Epithelial cell of proximal tubule (primary cell): ENCODE measurements at places on chromosomes 4 and X.

DNA sequence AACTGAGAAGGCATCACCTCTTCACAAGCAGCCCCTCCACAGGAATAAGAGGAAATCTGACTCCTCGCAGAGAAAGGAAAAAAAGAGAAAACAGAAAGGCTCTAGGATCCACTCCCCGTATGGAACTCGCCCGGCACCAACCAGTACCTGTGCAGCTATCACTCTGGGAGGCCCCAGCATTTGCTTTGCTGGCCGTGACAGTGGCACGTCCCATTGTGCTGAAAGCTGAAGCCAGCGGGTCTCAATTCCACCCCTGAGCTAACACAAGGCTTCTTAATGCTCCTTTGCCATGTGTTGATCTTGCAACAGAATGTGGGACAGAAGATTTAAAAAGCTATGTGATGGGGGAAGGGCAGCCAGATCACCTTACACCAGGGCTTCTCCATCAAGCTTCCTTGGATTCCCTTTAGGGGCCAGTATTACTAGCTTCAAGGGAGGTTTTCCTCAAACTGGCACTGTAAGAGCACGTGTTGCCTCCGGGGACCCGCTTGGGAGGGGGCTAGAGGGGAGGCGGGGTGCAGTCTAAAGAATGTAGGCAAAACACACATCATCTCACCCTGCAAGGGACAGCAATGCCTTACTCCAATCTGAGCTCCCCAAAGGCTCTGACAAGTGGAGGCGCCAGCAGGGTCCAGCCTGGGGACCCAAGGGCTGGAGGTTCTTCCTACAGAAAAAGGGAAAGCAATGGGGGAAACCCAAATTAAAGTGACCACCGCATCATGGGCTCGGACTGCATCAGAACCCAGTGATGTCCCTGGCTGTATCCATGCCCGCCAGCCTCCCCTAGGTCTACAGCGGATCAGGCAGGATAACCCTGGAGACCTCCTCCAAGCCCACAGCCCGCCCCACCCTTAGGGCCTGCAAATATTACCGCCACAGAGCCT is 1.2 kb downstream of the USP46 start:
- DNase-seq, result no peak

- DNase-seq, result no peak
These were observed 10.3 kb upstream of the CENPU start for GRCh38 chr4:184744236-184744635.

GRCh38 chr4:183343730-183344129 is 21.5 kb upstream of the CLDN24 start:
- DNase-seq, result no peak

- DNase-seq, result no peak
These were observed 18.0 kb downstream of the HPSE start for GRCh38 chr4:83316459-83317165.

GRCh38 chr4:162650166-162650565 is 486.4 kb upstream of the FSTL5 start:
- no peak for DNase-seq

DNA sequence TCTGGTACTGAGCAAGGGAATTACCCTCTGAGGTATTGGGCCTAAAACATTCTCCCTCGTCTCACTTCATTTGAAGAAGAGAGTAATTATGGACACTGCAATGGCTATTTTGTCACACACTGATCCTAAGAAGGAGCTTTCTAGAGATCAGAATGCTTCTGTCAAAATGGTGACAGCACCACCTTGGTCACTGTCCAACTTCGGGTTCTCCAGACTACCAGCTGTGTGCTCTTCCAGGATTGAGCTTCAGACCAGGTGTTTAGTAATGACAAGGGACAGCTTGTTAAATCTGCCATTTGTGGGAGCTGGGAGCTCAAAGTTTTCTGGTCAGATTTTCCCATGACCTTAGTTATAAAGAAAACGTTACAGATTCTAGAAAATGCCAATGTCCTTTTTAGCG is 105.4 kb downstream of the POLA1 start:
- no peak for DNase-seq

GRCh38 chr4:161704040-161704439 is 459.8 kb downstream of the FSTL5 start:
- DNase-seq, result no peak
